Glutamatergic neuron (in vitro differentiated cells): ENCODE measurements at places on chromosomes 3 and 15.

GRCh38 chr3:63479661-63480035 lies 172.8 kb upstream of the SNTN start:
- DNase-seq = no peak

DNA sequence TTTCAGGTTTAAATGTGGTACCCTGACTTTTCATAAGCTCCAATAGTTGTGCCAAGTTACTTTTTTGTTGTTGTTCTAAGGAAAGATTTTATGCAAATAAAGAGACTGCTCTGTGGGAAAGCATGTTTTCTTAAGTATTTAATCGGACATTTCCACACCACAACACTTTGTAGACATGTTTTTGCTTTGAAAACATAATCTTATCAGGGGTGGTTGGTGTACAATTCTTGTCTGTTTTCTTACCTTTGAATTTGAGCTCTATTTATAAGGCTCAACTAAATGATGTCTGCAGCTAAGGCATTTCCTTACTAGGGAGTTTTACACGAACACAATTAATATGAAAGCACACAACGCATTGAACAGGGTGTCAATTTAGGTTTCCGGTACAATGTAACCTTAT lies 81.5 kb upstream of the CDIN1 start:
- DNase-seq = no peak

DNA sequence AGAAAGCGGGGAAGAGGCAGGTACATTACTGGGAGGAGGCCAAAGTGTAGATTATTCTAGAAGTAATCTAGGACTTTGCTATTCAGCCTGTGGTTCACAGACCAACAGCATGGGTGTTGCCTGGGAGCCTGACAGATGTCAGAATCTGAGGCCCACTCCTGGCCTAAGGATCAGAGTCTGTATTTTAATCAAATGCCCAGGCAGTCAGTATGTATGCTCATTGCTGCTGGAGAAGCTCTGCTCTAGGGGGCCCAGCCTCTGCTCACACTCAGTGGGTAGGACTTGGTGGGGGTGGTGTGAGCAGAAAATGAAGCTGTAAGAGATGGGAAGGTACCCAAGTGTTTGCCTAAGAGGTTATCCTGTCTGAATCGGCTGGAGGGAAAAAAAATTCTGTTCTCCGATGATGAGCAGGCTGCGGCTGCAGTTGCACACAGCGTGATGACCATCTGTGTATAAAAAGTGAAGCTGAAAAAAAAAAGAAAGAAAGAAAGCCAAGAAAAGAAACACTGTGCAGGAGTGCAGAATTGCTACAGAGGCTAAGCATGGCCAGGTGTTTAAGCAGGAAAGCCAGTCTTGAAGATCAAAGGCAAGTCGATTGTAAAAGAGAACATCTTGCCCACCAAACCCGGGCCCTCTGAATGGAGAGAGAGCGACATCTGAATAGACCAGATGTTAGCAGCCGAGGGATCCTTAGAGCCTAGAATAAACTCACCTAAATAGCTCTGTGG lies 65.2 kb downstream of the EIF4E3 start:
- no peak for DNase-seq

- DNase-seq = no peak
Measured at GRCh38 chr15:38818157-38818790, 253.7 kb upstream of the RASGRP1 start.
